ENCODE measurements at places on chromosomes 1 and 21.

DNA sequence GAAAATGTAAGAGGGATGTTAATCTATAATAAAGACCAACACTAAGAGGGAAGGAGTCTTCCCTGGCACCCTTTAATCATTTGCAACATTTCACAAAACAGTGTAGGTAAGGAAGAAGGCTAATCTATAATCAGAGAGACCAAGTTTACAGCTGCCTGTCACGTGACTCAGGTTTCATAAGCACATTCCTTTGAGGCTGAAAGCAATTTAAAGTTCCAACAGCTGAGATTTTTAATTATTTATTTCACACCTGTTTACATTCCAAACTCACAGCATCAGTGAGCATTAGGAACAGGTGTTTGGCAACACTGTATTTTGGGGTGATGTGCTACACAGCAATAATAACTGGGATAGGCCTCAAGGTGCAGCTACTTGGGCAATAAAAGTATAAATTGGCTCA is 75.7 kb upstream of the PGBD5 start:
- DNase-seq: no peak

DNA sequence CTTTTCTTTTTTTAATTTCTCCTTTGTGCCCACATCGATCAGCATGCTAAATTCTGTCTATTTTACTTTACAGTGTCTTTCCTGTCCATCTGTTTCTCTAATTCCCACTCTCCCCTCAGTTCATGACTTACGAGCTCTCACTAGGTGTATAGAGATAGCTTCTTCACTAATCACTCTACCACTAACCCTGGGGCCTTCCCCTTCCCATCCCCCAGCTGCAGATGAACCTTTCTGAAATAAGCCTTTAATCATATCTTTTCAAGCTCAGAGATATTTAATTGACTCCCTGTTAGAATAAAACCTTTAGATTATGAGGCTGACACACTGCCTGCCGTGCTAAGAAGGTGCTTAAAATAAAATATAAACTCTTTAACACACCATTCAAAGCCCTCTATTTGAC is 66.3 kb upstream of the BMP8A start:
- no peak for DNase-seq

- DNase-seq: no peak
These were observed 19.6 kb downstream of the SLC27A3 start for GRCh38 chr1:153794624-153795329.

DNA sequence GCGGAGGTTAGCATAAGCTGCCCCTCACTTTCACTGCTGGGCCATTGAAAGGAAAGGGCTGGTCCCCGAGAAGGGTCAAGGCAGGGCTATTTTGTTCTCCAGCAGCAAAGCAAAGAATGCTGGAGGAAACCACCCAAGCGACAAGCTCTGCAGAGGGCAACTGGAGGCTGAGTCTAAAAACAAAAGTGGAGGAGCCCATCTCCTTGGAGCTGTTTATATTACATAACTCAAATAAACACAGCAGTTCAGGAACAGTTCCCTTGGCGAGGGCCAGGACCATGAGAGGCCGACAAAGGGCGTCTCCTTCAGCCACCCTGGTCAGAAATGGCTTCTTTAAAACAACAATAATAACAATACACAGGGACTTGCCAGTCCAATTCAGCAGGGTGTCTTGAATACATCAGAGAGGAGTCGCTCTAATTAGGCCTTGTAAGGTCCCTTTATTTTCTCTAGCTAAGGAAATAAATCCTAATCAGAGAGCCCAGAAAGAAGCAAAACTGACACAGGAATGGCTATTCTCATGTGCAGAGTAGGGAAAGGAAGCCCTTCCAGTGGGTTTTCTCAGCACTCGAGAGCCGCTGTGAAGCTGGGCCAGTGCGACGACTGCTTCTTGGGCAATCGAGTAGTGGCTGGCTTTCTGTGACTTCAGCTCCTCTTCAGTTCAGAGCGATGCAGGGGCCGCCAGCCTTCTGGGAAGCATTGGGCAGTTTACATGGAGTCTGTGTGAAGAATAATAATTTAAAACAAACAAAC is 57.0 kb upstream of the TARBP1 start:
- DNase-seq: no peak

- DNase-seq: no peak
These were observed 7.5 kb upstream of the CBR3 start for GRCh38 chr21:36127250-36127904.

DNA sequence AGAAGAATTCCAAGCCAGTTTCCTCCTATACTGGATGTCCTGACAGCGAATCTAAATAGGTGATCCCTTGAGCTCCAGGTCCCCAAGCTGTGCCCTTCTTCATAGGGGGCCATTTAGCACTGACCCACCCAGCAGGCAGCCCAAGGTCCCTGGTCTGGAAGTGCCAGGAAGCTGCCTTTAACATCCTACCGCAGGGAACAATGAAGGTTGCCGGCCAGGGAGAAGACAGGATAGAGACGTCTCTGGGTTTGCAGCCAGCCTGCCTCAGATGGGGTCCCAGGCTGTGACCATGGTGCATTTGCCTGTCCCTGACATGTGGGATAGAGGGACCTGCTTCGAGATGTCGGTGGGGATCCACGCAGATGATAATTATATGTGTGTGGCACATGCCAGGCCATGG is 2.7 kb upstream of the RIPK4 start:
- DNase-seq: no peak

DNA sequence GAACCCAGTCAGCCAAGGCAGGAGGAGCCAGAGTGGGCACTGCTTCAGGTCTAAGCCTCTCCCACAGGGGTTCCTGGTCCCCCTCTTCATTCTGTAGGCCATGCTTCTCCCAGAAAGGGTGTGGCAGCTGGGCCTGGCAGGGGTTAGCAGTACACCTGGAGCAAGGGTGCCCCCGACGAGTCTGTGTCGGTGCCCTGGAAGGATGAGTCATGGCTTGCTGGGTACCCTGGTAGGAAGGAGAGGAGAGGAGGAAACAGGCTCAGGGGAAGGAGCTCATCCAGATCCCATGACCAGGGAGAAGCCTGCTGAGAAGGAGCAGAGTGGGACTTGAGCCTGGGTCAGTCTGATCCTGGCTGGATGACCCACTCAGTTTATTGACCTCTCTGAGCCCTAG is 10.3 kb downstream of the KDF1 start:
- DNase-seq: no peak
